ENCODE measurements at places on chromosomes 11 and 22. TPM values are rescaled to one million over a fixed set of nuclear protein-coding genes. Genes with fewer than 3 reads are reported as not detected.

PANX2 gene
- total RNA-seq = 0.90 TPM

CASP5 gene
- total RNA-seq = not detected

ANO9 gene
- not detected for total RNA-seq

CEP164 gene
- 36.4 TPM for total RNA-seq

Measured in fibroblast of the aortic adventitia (primary cell).